ENCODE measurements at places on chromosomes 6 and 20.

DNA sequence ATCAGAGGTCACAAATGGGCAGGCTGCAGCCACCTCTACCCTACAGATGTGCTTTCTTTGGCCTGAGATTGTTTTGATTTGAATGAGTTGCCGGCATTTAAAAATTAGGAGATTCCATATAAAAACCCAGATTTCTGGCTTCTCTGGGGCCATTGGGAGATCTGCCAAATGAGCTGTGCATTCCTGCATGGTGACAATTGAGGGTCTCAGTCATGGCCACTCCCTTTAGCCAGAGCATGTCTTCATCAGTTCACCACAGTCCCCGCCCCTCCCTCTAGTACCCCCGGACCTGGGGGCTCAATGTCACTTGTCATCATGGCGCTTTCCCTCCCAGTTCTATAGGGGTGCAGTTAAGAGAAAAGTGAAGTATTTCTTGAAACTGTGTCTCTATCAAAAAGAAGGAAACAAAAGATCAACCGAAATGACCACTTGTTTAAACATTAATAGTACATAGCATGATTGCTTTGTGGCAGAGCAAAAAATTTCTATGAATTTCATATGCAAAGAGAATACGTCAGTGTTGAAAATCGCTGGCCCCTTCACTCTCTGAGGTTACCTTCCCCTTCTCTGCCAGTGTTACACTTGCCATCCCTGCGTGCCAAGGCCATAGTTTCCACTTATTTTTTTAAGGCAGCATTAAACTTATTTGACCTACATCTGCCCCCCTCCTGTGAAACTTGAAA lies 21.1 kb downstream of the EYA2 start:
- DNase-seq, result no peak

DNA sequence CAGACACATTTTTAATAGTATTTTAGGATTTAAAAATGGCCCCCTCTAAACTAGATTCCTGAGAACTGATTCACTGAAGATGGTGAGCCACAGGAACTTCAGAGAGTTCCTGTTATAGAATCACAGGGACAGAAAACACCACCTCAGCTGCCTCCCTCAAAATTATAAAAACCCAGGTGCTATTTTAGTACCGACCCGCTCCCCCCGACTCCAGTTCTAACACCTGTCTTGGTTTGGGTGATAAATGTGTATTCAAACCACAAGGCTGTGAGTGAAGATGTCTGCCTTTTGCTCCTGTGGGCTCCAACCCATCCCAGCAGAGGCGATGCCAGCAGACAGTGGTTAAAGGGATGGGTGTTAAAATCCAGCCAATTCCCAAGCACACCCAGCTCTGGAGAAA lies 127.4 kb upstream of the LY86 start:
- no peak for DNase-seq

- no peak for DNase-seq
Observed at GRCh38 chr6:81214414-81215091, 537.9 kb downstream of the TENT5A start.

GRCh38 chr20:42846784-42847490 lies 342.8 kb downstream of the PTPRT start:
- DNase-seq, result no peak

DNA sequence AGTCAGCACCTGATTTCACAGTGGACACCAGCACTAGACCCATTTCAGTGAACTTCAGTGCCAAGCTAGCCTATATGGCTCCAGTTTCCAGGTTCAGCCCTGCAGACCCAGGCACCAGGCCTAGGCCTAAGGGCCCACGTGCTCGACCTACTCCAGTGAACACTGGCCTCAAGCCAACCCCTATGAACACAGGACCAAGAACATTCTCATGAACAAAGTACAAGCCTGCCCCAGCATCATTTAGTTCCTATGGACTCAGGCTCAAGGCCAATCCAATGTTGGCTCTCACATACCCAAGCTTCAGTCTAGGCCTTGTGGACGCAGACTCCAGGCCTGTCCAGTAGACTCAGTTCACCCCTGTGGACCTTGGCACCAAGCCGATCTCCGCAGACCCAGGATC lies 385.5 kb downstream of the DHX35 start:
- DNase-seq, result no peak

- no peak for DNase-seq
Observed at GRCh38 chr6:7590918-7591302, 912 bp downstream of the SNRNP48 start.

DNA sequence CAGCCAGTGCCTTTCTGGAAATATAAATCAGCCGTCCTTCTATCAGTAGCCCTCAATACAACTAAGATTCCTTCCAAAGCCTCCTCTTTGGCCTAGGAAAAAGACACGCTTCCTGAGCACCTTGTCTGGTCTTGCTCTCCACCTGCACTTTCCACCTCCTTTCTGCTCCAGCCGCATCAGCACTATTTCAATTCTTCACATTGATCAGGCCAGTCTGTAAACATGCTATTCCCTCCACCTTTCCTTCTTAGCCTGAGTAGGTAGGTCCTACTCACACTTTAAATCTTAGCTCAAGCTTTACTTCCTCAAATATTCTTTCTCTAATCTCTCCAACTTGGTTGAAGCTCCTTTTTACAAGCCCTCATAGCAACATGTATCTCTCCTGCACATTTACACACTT lies 11.4 kb downstream of the RANBP9 start:
- DNase-seq, result no peak

- no peak for DNase-seq
Observed at GRCh38 chr20:9015984-9016324, 52.9 kb upstream of the PLCB4 start.
